Foreskin keratinocyte (primary cell): ENCODE measurements at places on chromosomes 5 and 9.

- no peak for DNase-seq
Observed at GRCh38 chr5:58631895-58632294, 49.0 kb downstream of the RAB3C start.

DNA sequence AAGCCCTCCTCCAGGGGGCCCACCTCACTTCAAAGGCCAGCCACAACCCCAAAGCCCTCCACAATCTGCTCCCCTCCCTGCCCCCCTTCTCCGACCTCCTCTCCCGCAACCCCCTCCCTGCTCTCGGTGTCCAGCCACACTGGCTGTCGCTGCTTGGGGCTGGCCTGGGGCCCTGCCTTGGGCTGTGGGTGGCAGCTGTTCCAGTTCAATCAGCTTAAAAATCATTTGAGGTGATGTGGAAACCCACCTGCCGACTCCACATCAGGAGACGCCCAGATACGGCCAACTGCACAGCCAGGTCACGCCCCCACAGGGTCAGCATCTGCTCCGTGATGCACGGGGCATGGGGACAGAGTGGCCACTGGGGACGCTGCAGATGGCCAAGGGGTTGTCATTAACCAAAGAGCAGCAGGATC lies 107.0 kb upstream of the MVB12B start:
- DNase-seq = no peak

- DNase-seq = no peak
Observed at GRCh38 chr9:78777747-78778146, 480.8 kb downstream of the PSAT1 start.

- no peak for DNase-seq
Observed at GRCh38 chr5:5298841-5299541, 123.5 kb upstream of the ICE1 start.

DNA sequence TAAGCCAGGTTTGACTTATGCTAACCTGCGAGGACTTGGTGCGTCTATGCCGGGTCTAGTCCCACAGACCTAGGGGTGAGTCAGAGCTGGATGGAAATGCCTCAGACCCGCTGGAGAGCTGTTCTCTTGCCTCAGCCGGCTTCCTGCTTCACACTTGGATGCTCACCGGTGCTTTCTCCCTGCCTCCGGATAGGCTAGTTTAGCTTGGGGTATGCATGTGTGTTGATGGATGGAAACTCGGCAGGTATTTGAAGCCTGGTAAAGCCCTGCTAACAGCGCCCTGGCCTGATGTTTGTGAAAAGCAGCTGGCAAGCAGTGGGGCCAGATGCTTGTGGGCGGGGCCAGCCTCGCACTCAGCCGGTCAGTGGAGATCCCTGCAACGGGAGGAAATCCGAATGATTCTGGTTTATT lies 29.3 kb downstream of the PRRC2B start:
- peak; percentile 93 for DNase-seq

GRCh38 chr9:69174616-69175463 lies 763 bp downstream of the TJP2 start:
- peak; percentile 95 for DNase-seq

DNA sequence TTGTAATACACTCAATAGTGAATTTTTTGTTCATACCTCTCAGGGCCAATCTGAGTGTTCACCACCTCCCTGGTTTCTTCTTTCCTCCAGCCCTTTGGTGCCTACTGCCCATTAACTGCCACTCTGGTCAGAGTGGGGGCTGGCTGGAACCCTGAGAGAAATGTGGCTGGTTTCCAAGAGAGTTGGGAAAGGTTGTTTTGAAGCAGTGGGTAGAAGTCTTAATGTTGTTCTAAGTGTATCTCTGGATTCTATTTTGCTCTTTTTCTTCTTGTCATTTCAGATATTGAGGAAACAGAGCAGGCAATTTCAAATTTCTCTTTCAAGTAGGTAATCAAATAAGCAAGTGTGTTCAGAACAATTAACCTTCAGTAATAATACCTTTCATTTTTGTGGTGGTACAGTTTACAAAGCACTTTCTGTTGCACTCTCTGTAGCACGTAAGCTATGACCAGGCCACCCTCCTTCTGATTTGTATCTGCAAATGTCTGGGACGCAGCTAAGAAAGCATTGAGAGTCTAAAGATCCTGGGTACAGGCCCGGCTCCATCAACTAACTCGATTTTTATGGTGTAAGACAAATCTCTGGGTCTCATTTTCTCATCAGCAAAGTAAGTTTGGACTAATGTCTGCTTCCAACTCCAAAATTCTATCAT lies 8.4 kb downstream of the SLC1A3 start:
- DNase-seq = no peak

GRCh38 chr5:2755076-2755680 lies 3.7 kb upstream of the IRX2 start:
- no peak for DNase-seq

DNA sequence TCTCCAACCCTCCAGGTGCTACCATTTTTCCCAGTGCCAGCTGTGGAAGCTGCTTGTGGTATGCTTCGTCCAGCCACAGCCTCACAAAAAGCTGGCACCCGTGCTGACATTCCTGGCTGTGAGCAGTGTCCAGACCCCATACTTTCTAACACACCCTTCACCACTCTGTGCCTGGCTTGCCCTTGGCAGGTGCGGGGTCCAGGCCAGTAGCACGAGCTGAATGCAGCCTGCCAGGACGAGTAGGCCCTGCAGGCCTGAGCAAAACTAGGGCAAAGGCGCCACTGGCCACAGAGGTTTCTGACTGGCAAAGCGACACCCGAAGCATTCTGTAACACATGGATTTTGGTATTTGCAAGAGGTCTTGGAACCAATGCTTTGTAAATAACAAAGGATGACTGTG lies 26.0 kb upstream of the GHR start:
- no peak for DNase-seq
